ENCODE measurements at places on chromosomes 4 and X.

DNA sequence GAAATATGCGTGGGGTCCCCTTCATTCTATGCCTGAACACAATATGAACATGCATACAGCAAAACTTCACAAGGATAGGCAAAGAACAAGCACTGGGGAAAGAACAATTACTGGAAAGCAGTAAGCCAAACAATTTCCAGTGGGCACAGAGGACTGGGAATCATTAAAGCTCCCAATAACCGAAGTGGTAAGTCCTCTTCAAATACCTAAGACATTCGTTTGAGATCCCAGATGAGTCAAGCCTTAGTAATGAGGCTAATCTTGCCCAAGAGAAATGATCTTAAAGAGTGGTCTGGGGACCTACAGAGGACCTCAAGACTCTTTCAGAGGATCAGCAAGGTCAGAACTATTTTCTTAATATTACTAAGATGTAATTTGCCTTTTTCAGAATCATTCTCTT lies 28.6 kb downstream of the ANAPC10 start:
- no peak for DNase-seq

DNA sequence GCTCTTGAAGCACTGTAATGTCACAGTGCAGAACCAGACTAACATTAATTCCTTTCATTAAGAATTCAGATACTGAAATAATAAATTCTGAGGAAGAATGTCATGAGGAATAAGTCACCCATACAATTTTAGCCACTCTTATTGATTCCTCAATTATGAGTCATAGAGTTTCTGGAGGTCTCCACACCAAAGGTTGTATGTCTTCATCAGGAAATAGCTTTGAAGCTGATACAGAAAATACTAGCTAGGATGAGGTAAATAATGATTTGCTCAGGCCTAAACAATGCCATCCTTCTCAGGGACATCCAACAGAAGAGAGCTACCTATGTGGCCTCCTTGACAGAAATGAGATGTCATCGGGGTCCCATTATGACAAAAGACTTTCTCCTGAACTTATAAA lies 238.8 kb downstream of the OR13H1 start:
- DNase-seq = no peak

DNA sequence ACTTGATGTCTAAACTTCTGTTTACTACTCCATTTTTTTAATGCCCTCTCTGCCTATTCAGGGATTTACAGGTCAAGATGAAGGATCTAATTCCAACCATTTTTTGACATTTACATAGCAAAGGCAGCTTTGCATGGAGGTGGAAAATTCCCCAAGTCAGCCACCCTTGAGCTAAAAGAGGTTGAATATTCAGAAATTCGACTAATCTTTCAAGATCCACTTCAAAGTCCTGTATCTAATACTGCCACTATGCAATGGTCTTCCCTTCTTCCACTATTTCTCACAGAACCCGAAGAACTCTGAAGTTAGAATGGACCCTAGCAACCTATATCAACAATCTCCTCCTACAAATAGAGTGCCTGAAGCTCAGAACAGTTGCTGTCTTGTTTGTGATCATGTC lies 21.6 kb downstream of the CFAP97 start:
- DNase-seq = no peak

- no peak for DNase-seq
Observed at GRCh38 chr4:134885436-134885835, 683.8 kb upstream of the PABPC4L start.
